ENCODE measurements at places on chromosomes 7 and 10.

DNA sequence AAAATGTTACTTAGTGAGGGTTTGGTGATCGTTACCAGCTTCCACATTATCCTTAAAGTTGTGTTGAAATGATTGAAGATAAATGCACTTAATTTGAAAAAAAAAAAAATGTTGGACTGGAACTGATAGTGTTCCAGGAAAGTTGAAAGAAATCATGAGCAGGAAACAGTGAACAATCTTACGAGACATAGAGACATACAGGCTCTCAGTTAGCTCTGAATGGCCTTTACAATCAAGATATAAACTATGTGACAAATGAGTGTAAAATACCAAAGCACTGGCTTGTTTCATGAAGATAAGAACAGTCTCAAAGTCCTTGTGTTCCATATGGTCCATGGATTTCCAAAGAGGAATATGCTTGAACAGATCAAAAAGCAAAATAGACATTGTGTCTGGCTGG is 430.1 kb upstream of the ETV1 start:
- DNase-seq, result no peak

DNA sequence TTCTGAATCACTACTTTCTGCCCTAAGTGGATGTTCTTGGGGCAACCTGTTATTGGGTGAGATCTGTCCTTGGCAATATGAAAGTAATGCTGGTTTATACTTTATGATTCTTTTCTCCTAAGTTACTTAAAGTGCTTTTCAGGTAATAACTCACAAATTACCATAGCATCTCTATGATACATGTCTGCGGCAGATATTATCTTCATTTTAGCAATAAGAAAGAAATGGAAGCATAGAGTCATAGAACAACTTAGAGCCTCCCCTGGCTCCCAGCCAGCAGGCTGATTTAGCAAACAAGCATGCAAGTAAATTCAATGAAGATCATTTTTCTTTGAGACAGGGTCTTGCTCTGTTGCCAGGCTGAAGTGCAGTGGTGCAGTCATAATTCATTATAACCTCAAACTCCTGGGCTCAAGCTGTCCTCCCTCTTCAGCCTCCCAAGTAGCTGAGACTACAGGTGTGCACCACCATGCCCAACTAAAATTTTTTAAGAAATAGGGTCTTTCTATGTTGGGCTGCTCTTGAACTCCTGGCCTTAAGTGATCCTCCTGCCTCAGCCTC is 38.1 kb upstream of the GRM8 start:
- DNase-seq, result no peak

DNA sequence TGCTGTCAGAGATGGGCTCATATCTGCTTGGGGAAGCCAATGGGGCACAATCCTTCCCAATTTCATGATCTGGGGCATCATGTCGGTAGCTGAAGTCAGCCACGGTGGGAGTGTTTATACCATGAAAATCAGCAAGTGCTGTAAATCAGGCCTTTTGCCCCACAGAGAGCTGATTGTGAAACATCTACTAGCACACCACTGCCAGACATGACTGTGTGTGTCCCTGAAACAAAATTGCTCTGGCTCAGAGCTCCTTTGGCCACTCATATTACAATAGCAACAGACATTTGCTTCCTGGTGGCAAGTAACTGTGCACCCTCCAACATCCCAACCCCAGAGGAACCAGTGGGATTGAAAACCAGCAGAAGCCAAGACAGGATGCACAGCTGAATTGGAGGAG is 23.7 kb downstream of the GPR26 start:
- DNase-seq, result no peak

DNA sequence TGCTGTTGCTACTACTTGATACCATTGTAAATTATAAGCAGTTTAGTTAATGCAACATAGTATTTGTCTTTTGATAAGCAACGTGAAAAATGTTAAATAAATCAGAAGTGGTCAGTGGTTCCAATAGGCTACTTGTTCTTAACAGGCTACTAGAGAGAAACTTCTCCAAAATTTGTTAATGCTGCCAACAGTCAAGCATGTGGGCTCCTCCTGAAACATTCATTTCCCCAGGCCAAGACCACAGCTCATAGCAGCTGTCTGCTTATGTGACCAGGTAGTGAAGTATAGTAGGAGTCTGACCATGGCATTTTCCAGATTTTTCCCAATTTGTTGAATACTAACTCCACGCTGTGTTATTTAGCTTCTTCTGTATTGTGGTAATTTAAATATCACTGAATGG is 81.0 kb downstream of the CYP51A1 start:
- peak; percentile 13 for DNase-seq

GRCh38 chr7:39969431-39969830 is 19.4 kb downstream of the CDK13 start:
- DNase-seq, result no peak

GRCh38 chr7:140196361-140197217 is 19.8 kb upstream of the KDM7A start:
- no peak for DNase-seq

GRCh38 chr10:47347303-47347675 is 874 bp upstream of the RBP3 start:
- DNase-seq, result no peak

- no peak for DNase-seq
Observed at GRCh38 chr7:97468493-97468892, 263.4 kb upstream of the TAC1 start.

GRCh38 chr7:27605689-27606269 is 56.9 kb downstream of the HIBADH start:
- DNase-seq, result no peak

DNA sequence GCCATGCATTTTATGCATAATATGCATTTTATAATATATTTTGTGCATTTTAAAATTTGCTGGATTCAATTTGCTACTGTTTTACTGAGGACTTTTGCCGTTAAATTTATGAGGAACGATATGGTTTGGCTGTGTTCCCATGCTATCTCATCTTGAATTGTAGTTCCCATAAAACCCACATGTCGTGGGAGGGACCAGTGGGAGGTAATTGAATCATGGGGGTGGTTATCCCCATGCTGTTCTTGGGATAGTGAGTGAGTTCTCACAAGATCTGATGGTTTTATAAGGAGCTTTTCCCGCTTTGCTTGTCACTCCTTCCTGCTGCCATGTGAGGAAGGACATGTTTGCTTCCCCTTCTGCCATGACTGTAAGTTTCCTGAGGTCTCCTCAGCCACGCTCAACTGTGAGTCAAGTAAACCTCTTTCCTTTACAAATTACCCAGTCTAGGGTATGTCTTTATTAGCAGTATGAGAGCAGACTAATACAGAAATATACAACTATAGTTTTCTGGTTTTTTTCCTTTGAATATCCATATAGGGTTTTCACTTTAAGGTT is 201.4 kb upstream of the SH2B2 start:
- DNase-seq, result no peak

DNA sequence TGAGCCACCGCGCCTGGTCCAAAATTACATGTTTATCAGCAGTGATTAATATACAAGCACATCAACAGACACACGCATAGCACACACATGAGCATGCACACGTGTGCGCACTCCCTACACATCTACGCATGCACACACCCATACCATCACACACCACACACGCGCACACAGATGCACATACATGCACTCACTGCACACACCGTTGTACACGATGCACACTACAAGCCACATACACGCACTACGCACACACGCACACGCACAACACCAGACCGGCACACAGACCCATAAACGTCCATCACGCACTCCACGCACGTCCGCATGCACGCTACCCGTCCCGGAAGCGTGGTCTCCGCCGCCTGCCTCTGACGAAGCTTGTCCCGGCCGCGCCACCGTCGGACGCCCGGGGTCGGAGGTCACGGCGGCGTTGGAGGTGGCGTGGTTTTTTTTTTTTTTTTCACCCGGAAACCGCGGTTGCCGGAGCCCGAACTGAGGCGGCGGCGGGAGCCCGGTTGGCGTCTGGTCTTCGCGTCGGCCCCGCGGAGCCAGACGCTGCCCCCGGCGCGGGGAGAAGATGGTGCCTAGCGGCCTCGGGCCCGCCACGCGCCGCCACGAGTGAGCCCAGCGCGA is at the start of gene TMEM248:
TSS of gene TMEM248 (plus strand) at position 457 of the 627 bp plus-strand sequence. CDS start 20,641 bp downstream, outside the sequence.
- peak; percentile 93 for DNase-seq

- DNase-seq, result no peak
Observed at GRCh38 chr7:50552921-50553320, 12.3 kb downstream of the DDC start.

DNA sequence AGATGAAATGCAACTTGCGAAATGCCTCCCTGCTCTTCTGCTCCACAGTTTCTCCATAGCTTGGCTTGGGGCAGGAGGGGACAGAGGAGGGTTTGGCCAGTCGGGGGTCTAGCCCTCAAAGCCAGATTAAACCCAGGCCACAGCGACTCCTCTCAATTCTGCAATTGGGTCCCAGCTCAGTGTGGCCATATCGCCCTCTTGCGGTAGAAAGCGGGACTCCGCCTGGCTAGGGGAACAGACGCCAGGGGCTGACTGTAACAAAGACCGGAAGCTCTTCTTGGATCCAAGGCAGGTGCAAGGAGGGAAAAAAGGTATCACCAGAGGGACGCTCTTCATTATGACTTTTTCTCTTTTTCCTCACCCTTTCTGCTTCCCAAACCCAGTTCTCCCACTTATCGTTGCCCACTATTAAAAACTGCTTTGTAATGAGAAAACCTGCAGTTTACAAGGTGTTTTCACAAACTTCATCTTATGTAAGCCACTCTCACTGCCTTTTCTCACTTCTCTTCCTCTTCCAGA is 36.6 kb upstream of the TNPO3 start:
- DNase-seq, result peak; percentile 90

GRCh38 chr7:120941064-120941463 is 9.5 kb upstream of the ING3 start:
- no peak for DNase-seq

GRCh38 chr7:114857605-114858004 is 64.3 kb upstream of the MDFIC start:
- no peak for DNase-seq
